ENCODE measurements at places on chromosomes 6 and 20.

DNA sequence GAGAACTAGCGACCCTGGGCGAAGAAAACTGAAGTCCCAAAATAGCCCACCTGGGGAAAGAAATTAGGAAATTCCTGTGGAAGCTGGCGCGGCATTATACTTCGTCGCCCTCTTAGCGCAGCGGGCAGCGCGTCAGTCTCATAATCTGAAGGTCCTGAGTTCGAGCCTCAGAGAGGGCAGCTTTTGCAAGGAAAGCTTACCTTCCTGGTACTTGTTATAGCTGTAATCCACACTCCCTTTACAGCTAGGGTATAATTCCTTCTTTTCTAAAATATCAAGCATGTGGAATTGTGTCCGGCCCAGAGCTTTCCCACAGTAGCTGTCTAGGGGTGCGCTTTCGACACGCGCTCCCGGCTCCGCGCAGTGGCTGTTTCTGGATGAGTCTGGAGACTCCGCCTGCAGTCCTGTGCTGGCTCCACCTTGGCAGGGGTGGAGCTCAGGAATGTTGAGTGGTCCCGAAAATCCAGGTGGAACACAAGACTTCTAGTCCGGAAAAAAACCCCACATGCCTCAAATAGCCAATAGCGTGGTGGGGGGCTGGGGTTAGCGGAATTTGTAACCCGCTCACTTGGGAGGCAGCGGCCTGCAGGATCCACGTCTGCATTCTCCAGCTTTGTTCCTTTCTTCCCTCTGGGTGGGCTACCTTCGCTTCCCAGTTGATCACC lies 83.7 kb upstream of the ZNF322 start:
- no peak for DNase-seq

GRCh38 chr20:4227085-4227821 lies 211.9 kb upstream of the RNF24 start:
- no peak for DNase-seq

- peak; percentile 39 for DNase-seq
These were observed 186.1 kb upstream of the SLC24A3 start for GRCh38 chr20:19026121-19026878.

GRCh38 chr6:89372506-89372901 lies 20.0 kb upstream of the UBE2J1 start:
- no peak for DNase-seq

GRCh38 chr6:47977314-47977713 lies 133.7 kb downstream of the PTCHD4 start:
- DNase-seq: no peak

DNA sequence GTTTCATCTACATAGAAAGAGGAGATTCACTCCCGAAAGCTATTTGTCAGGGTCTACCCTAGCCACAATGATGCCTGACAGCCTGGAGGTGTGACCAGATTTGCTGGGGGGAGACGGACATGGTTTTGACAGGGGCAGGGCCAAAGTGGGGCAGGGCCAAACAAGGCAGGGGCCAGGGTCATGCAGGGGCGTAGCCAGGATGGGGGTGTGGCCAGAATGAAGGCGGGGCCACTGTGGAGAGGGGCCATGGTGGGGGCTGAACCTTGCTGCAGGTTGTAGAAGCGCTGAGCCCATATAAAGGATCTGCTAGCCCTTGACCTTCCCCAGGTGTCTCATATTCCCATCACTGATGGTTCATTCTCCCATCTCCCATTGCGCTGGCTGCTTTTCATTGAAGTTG lies 184.1 kb upstream of the SULF2 start:
- DNase-seq: no peak
